ENCODE measurements at places on chromosomes 16 and 17.
A peak's percentile ranks its signal among the peaks of the same experiment; 100 is the strongest.

- DNase-seq, result no peak
These were observed 4.9 kb downstream of the HROB start for GRCh38 chr17:44146375-44147346.

DNA sequence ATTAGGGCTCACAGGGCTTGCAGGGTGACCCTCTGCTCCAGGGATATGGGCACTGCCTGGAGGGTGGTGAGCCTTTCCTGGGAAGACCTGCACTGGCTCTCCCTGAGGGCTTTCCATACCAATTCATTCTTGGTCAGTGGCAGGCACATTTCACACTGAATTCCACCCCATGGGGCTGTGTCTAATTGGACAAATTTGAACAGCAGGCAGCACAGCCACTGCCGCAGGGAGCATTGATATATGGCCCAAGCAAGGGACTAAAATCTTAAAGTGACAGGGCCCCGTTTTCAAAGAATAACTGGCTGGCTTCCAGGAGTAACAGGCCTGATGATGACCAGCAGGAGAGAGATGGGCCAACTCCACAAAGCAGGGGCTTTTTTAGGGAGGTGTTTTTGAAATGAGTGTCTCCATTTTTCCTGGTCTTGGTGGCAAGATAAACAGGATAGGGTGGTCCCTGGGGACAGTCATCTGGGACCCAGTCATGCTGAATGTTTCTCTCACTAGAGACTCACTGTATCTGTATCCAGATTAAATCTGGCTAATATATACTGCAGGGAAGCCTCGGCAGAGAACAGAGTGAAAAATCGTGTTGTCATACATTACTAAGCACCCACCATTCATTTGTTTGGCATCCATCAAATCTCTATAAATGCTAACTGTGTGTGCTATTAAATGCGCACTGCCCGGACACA lies 74.1 kb upstream of the TBX2 start:
- no peak for DNase-seq

DNA sequence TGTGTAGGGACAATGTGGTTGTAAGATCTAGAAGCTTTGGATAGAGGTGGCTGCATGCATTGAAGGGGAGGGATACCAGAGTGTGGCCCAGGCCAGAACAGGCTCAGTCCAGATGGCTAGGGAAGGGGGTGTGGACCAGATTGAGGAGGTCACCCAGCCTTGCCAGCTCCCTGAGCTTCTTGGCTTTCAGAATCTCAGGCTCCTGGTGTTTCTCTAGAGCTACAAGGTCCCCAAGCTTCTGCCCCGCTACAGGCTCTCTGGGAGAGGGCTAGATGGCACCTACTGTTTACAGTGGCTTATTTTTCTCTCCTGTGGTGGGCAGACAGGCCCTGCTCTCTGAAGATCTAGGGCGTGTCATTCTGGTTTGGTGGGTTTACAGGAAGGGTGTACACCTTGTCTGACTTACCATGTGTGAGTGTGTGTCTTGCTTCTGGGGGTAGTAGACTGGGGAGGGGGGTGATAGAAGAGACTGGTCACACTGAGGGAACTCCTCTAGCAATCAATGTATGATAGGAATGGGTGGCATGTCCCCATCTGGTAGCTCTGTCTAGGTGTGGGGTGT lies 1.1 kb downstream of the RARA start:
- DNase-seq, result no peak

DNA sequence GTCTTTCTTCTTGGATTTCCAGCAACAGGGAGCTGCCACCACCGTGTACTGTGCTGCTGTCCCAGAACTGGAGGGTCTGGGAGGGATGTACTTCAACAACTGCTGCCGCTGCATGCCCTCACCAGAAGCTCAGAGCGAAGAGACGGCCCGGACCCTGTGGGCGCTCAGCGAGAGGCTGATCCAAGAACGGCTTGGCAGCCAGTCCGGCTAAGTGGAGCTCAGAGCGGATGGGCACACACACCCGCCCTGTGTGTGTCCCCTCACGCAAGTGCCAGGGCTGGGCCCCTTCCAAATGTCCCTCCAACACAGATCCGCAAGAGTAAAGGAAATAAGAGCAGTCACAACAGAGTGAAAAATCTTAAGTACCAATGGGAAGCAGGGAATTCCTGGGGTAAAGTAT lies 389.0 kb downstream of the MAF start:
- DNase-seq, result peak; percentile 50

- no peak for DNase-seq
These were observed 54.1 kb downstream of the VAC14 start for GRCh38 chr16:70746708-70747424.

GRCh38 chr16:67763066-67763465 lies 43.3 kb downstream of the RANBP10 start:
- no peak for DNase-seq

Data from midbrain (tissue), 1 donor.